NCI-H774 (cell line): ENCODE measurements at places on chromosomes 7 and 10.

DNA sequence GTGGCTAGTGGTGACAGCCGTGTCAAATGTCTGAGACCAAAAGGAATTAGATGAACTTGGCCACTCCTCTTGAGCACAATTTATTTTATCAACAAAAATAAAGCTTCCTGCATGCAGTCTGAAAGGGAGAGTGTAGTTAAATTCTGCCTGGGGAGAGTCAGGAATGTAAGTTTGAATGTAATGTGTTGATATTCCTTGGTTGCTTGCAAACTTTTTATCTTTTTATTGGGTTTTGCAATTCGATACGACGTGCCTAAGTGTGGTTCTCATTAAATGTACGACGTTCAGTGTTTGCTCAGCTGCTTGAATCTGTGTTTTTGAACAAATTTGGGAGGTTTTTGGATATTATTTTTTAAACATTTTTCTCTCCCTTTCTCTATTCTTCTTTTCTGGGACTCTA is 839.9 kb downstream of the CCSER2 start:
- peak; percentile 2 for DNase-seq

DNA sequence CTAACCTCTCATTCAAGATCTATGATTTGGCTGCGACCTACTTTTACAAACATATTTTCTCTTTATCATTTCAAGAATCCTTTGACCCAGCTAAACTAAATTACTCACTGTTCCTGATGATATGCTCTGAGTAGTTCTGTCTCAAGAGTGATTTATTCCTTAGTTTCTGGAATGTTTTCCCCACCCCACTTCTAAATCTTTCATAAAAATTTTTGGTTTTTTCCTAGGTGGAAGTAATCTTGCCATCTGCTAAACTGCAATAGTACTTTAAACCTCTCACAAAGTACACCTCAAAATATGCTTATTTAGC is 170.8 kb downstream of the DNAJC1 start:
- no peak for DNase-seq

DNA sequence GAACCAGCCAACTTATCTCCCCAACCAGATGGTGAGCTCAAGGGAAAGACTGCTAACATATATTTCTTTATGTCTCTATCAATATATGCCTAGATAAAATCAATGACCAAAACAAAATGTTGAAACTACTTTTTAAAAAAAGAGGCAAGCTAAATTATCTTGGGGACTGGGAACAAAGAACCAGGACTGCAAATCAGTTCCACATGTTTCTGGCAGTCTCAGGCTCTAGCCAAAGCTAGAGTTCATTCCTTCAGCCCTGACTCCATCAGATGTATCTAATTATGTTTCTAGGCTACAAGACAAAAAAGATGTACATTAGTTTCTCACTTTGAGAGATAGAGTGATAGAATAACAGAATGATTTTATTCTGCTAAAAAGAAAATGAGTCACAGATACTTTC is 1290.3 kb upstream of the SORCS1 start:
- DNase-seq = no peak

GRCh38 chr7:117836-118614 is 74.3 kb upstream of the FAM20C start:
- no peak for DNase-seq

DNA sequence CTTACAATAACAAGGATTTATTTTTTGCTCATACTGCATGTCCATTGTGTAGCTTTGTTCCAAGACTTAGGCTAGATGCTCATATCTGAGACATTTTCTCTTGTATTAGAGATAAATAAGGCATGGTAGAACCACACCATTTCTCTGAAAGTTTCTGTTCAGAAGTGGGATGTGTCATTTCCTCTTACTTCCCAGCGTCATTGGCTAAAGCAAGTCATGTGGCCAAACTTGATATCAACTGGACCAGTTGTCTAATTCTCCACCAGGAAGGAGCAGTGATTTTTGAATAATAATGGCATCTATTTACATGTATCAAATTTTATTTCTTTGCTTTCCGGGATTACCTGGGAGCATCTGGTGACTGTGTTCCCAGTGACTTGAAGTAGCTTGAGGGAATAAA is 38.3 kb downstream of the AHCYL2 start:
- DNase-seq = no peak

GRCh38 chr7:93719546-93719945 is 145.0 kb upstream of the CALCR start:
- DNase-seq = no peak

GRCh38 chr7:67655168-67655567 is 658.5 kb downstream of the TYW1 start:
- no peak for DNase-seq

DNA sequence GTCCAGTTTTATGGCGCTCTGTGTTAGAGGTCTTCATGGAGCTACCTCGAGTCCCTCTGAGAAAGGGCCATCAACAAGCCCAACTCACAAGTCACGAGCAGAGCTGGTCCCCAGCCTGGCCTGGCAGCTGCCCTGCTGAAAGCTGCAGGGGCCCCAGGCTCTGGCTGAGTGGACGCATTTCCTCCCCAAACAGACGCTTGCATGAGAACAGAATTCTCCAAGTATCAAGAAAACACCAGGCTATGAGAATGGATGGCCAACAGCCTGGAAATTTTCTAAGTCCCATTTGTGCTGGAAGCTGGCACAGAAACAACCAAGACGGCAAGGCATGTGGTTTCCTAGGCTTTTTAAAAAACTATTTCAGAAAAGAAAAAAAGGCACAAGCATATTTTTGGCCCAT is 114.8 kb downstream of the FAM53B start:
- no peak for DNase-seq

- no peak for DNase-seq
These were observed 21.5 kb upstream of the STN1 start for GRCh38 chr10:103939522-103939921.

- no peak for DNase-seq
These were observed 189.2 kb upstream of the AGK start for GRCh38 chr7:141361960-141362359.

DNA sequence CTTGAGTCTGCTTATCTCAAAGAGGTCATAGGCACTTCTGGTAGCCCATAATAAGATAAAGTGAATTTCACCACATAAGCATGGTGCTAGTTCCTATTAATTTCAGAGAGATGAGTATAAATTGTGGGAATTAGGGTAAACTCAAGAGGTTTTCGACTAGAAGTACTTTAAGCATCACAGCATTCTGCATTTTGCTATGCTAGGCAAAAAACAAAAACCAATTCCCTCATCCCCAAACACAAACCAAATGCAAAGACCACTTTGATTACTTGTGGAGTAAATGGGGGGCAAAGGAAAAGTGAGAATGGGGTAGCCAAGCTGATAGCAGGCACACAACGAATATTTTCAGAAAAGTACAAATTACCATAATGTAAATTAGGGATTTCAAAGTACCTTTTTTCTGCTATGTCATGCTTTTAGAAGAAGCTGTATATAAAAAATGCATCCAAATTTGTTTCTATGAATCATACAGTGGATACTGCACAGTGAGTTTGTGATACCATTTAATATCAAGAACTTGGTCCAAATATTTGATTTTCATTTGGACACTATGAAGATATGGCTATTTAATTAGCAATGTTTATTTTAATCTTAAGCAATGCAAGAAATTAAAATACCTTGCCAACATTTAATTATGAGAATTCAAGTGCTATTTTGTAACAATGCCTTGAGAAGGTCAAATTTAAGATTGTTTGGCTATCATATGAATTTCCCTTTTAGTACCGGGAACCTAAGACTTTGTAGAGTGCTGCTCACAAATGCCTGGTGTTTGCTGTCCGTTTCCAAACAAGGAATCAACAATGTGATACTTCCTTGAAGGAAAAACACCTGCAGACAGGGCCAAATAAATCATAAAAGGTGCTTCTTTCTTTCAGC is 455.5 kb downstream of the PHTF2 start:
- DNase-seq = no peak

- no peak for DNase-seq
These were observed 302.4 kb downstream of the GRID1 start for GRCh38 chr10:86064219-86064618.

- DNase-seq = no peak
These were observed 70.1 kb upstream of the CAMK1D start for GRCh38 chr10:12279281-12279680.

GRCh38 chr10:5818894-5819293 is 5.7 kb upstream of the GDI2 start:
- DNase-seq = no peak

DNA sequence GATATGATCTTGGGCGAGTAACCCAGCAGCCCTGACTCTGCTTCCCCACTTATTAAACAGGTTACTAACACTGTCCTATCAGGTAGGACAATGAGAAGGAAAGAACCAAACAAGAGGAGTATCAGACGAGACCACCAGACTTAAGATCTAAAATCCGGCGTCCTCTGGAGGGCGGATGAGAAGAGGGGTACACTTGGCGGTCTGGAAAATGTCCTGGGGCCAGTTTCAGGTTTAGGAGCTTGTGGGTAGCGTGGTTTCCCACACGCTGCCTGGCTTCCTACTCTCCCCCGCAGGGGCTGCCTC is 635 bp downstream of the ZNF32 start:
- no peak for DNase-seq

- no peak for DNase-seq
These were observed 8.9 kb downstream of the GRID2IP start for GRCh38 chr7:6542368-6542767.

GRCh38 chr7:100691676-100692577 is 2.1 kb downstream of the GIGYF1 start:
- DNase-seq = peak; percentile 32

- no peak for DNase-seq
These were observed 104.5 kb downstream of the GRID1 start for GRCh38 chr10:86261941-86262687.

DNA sequence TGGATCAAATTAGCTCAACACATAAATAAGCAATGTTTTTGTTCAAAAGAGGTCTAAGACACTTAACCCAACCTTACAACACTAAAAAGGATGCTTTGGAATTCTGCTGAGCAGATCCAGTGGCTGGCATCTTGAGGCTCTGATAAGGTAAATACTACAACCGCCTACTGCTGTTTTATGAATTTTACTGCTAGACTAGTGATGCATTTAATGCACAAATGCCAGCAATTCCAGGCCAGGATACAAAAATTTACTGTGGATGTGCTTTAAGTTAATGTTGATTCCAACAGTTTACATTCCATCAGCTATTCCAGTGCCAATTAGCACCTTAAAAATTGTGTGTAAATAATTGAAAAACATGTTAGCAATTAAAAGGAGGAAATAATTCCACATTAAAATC is 261.3 kb downstream of the PARD3 start:
- DNase-seq = no peak

DNA sequence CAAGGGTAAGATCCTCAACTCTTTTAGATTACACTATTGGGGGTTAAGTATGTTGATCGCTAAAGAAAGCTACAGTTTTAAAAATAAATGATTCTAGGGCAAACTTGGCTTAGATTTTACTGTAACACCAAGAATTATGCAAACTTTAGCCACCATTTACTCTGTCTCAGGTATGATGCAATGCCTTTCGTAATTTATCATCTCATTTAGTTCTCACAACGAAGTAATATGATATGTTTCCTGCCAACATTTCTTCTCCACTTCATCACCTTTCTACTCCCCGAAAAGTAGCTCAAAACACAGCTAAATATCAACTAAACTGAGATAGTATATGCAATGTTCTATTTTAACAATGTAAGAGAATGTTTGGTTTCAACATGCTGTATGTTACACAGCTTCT is 21.1 kb downstream of the FAM133B start:
- DNase-seq = no peak

- DNase-seq = no peak
These were observed 77.5 kb upstream of the FAM171A1 start for GRCh38 chr10:15448598-15448997.

- no peak for DNase-seq
These were observed 7.4 kb downstream of the PRPS1L1 start for GRCh38 chr7:18020138-18020715.

- no peak for DNase-seq
These were observed 33.0 kb upstream of the PLXNA4 start for GRCh38 chr7:132609222-132609621.

- DNase-seq = peak; percentile 83
These were observed 11.7 kb downstream of the NIPSNAP2 start for GRCh38 chr7:55975988-55976633.

- DNase-seq = no peak
These were observed 349.6 kb downstream of the TFEC start for GRCh38 chr7:115680921-115681320.
